Umbilical cord (tissue), 2 donors: ENCODE measurements at places on chromosomes 5 and 9.

DNA sequence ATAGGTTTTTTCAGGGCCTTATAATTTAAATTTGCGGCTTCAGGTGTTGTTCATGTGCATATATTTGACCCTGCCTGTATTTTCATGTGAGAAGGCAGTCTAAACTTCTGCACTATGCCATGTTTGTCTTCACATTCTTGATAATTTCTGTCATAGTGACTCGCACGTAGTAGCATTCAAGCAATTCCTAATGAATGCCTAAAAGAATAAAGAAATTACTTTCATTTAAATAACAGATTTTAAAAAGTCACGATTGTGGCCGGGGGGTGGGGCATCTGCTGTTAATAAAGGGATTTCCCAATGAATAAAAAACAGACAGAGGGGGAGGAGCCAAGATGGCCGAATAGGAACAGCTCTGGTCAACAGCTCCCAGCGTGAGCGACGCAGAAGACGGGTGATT is 318.0 kb downstream of the ADAMTS6 start:
- DNase-seq: no peak

DNA sequence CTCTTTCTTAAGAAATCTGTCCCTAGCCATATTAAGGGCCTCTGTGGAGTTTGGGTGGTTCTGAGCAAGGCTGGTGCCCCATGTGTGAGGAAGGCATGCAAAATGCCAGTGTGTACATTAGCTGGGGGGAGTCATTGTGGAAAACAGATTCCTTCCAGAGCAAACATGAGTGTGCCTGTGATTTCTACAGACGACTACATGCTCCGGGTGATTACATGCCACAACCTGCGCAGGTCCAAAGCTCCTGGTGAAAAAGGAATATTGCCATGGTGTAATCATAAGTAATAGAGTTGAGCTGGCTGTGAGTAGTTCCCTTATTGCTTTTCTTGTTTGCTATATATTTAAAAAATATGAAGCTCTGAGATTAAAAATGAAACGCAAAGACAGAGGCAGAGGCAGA is 102.1 kb downstream of the ACER2 start:
- DNase-seq: no peak

DNA sequence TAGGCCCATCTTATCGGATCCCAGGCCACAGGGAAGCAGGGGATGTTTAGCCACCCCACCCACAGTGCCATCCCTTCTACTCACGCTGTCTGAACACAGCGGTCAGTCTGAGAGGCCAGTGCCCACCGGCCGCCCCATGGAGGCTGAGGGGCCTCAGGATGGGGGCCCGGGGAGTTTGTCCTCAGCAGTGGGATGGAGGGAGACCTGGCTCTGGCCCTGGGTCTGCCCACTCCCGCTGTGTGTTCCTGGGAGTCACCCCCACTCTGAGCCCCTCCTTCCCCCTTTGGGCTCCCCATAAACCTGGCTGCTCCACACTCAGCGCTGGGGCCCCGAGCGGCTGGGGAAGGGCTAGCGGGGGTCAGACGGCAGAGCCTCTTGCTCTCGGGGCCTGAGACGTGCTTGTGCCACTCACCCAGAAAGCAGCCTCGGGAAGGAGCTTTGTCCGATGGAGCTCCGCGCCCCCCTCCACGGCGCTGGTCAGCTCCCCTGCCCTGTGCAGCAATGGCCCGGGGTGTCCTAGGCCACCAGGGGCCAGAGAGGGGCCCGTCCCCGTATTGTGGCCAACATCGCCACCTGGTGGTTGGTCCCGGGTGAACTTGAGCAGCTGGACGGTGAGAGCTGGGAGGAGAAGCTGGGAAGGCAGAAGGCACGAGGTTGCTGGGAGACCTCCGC is 10.9 kb upstream of the LAMC3 start:
- DNase-seq: peak; percentile 51

DNA sequence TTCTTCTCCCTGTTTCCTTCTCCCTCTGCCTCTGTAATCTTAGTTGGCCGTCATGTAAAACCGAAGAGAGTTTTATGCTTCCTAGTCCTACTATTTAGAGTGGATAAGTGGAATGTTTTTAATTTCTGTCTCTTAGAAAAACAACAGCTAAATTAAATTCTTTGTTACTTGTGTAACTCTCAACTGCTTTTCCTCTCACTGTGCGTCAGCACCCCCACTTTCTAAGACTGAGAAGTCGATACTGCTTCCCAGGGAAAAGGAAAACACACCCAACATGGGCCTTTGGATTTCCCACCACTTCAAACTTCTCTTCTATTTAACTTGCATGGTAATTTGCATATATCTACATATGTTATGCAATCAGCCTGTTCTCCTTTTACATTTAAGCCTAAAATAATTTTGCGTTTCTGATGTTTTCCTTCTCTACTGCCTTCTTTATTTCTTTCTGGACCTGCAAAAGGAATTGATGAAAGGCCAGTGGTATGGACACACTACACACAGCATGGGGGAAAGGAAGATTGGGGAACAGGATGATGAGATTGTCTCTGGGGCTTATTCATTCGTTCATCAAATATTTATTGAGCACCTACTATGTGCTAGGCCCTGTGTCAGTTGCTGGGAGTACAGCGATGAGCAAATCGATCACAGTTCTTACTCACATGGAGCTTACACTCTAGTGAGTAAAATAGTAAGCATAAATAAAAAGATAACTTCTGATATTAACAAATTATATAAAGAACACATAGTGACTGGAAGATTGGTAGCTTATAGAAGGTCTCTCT is 52.5 kb upstream of the CTNNA1 start:
- no peak for DNase-seq

- DNase-seq: no peak
Observed at GRCh38 chr5:102762562-102763227, 7.6 kb downstream of the PAM start.
